Stimulated activated CD8-positive, alpha-beta memory T cell treated with anti-CD3 and anti-CD28 coated beads, Interleukin-4, amount 100 ng/mL, for 1 hour (primary cell): ENCODE measurements at places on chromosomes 1 and 21.

DNA sequence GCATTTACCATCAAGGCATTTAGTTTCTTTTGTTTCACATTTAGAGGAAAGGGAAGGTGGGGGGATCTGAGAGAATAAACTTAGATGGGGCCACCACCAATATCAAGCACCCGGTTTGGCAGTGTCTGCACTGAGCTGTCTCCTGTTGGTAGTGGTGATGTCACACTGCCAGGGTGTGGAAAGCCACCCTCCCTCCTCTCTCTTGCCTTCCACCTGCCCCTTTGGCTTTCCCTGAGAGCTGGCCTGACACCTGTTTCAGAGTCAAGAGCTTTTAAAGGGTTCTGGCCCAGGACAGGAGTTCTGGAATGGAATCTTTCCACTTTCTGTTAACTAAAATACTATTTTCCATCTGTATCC lies 13.4 kb downstream of the ATF3 start:
- DNase-seq, result no peak

DNA sequence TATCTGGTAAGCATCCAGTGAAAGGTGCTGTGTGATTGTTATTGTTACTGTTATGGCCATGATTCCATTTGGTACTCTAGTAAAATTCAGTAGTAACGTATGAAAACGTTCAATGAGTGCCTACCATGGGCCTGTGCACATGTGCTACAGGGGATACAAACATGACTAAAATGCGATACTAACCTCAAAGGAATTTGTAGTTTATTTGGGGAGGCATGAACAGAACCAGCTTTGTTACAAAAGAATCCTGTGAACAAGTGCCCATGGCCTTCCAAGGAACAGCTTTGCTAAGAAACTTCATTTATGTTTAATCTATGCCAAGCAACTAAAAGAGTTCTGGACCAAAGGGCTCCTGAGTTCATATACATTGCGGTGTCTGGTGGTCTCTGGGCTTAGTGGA lies 28.7 kb downstream of the PTGFR start:
- DNase-seq, result no peak

- no peak for DNase-seq
These were observed 7.6 kb upstream of the PLA2G2D start for GRCh38 chr1:20126806-20127440.

- no peak for DNase-seq
These were observed at the start of gene MTARC2 for GRCh38 chr1:220748089-220748934. Gene MTARC2, plus strand, starts transcription at chr1:220748322. Its CDS starts 210 bp downstream, at chr1:220748532.

- DNase-seq, result no peak
These were observed at the start of gene PLEKHM2 for GRCh38 chr1:15684042-15684461. Gene PLEKHM2, plus strand, starts transcription at chr1:15684320. Its CDS starts 239 bp downstream, at chr1:15684559.

DNA sequence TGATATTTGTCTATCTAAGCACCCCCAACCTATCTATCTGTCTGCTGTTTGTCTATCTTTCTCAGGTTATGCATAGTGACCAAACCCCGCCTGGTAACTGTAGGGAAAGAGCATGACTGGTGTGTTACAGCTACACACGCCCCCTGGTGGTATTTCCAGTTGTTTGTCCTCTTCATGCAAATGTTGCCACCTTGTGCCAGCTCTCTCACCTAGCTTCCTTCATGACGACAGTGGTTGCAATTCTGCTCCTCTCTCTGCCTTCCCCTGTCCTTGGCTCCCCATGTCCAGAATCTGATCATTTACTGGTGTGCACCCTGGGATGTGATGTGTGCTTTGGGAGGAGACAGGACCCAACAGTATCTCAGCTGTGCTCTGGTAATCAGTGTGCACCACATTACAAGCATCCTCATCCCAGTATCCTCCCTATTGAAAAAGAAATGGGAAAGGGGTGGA lies 8.1 kb upstream of the INKA2 start:
- no peak for DNase-seq

- no peak for DNase-seq
These were observed 37.2 kb upstream of the IPO9 start for GRCh38 chr1:201791779-201792173.

DNA sequence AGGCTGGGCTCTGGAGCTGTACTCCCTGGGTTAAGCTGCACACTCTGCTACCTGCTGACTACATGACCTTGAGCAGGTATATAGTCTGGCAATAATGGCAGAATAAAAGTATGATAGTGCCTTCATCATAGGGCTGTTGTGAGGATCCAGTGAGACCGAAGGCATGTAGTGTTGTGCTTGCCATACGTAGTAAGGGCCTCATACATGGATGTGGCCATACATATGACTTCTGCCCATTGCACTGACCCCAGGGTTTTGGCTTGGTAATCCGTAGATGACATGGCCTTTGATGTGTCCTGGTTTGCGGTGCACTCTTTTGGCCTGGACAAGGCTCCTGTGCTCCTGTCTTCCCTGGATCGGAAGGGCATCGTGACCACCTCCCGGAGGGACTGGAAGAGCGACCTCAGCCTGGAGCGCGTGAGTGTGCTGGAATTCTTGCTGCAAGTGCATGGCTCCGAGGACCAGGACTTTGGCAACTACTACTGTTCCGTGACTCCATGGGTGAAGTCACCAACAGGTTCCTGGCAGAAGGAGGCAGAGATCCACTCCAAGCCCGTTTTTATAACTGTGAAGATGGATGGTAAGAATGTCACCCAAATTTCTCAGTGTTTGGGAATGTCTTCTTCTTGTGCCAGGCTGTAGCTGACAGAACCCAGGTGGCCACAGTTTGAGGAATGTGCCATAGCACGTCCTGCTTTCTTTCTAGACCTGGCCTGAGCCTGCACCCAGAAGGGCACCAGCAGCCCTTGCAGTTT lies 17.0 kb upstream of the CD101 start:
- no peak for DNase-seq

DNA sequence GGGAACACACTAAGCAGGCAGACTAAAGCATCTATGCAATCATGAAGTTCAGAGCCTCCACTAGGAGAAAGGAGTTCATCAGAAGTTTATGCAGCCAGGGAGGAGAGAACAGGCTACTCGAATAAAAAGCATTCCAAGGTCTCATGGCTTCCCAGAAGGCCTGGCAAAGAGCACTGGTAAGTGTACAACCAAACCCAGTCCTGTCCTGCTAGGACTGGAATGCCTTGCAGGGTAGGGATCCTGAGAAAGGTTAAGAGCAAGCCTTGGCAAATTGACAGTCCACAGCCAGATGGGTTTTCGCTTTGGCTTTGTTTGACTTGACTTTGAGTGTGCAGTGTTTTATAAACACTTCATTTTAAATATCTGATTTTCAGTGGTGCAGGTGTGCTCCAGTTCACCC lies 133.6 kb upstream of the ATP1B1 start:
- DNase-seq, result no peak

GRCh38 chr1:56469640-56470371 lies 109.6 kb downstream of the PLPP3 start:
- no peak for DNase-seq

- DNase-seq, result no peak
These were observed 13.7 kb upstream of the IGFN1 start for GRCh38 chr1:201176940-201177339.

DNA sequence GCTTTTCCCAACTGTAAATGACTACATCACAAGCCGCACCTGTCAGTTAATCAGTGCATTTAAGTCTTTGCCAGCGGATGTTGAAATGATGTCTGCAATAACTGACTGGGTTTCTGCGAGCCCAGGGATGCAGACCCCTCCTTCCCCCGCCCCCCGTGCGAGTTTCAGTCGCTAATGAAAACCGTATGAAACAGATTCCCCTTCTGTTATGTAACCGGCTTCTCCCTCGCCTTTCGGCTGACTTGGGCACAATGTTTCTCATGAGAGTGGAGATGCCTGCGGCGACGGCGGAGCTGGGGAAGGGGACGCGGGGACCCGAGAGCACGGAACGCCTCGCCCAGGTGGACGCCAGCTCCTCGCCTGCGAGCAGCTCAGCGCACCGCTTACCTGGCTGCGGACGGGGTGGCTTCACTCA lies 753 bp downstream of the KCNJ6 start:
- DNase-seq, result no peak

- DNase-seq, result no peak
These were observed 108.3 kb downstream of the KCND3 start for GRCh38 chr1:111880881-111881837.

DNA sequence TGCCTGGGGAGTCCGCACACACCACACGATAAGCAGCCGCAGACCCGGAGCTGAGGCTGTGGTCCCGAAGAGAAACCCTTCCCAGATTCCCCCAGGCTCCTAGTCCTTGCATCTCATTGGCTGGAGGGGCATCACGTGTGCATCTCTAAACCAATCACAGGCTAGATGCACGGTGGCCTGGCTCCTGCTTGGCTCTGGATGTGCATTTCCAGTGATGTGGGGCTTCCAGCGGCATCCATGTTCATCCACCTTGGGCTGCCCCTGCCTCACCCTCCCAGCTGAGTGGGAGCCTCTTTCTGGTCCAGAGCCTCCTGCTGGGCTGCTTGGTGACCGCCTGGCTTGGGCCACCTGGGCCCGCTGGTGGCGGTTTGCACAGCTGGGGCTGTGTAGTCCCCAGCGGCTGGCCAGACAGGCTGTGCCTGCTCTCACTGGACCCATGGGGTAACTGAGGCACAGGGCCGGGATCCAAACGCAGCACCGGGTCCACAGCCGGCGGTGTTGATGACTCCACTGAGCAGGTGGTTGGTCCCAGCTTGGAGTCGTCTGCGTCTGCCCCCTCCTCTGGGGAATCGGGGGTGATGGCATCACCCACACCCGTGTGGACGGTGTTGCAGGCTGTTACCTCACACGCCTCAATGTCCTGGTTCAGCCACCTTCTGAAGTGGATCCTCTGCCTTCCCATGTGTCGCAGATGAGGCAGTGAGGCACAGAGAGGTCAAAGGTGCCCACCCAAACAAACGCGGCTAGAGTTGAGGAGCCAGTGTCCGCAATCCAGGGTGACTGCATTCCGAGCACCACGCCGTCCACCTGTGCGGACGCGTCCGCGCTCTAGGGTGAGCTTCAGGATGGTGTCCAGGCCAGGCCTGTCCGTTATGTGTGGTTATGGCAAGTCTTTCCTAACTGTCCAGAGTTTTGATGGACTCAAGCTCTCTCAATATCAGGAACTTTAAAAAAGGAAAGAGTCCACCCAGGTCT lies 41.3 kb downstream of the COL6A1 start:
- no peak for DNase-seq

GRCh38 chr1:233721004-233721595 lies 107.2 kb downstream of the KCNK1 start:
- DNase-seq, result no peak

- no peak for DNase-seq
These were observed 64.6 kb downstream of the KDM1A start for GRCh38 chr1:23083714-23084480.

DNA sequence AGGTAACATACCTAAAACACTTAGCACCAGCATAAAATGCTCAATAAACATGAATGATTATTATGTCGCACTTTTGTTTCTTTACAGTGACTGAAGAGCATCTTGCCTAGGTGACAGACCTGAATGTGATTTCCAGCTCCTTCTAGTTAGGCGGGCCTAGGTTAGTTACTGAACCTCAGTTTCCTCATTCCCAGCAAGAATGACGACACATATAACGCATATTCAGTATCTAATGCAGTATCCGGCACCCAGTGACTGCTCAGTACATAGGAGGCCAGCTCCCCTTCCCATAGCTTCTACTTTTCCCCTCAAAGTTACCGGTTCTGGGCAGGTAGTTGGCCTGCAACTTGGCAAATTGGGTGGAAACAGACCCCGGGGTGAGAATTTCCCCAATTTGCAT lies 763 bp downstream of the AUNIP start:
- no peak for DNase-seq

DNA sequence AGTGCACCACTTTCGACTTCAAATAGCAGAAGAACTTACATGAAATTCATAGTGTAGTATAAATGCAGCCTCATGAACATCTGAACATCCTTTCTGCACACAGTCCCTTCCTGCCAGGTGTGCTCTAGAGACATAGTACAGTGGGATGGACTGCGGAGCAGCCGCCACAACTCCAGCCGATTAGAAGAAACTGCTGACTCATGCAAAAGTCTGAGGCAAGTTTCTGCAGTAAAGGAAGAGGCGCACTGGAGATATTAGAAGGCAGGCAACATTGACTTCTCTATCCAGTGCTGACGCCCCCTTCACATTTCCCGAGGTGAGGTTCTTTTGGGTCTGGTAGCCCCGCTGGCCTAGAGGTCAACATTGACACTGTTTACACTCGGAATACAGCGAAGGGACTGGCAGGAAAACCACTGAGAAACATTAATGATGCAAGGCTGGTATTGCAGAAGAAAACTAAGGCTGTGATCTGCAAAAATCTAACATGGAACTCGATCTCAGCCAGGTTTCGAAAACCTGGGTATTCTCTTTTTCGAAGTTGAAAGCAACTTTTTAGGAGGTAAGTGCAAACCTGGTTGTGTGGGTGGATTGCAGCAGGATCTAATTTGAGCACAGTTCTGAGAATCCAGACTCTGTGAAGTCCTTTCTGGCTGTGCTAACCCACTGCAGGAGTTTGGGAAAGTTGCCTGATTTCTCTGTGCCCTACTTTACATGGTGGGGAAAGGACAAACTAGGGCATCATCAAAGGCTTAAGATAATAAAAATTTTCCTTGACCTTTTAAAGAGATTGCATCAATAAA lies 90.7 kb downstream of the CDC7 start:
- DNase-seq, result no peak

GRCh38 chr1:41698916-41699860 lies 214.7 kb upstream of the EDN2 start:
- DNase-seq, result no peak

- DNase-seq, result no peak
These were observed 98.9 kb downstream of the SSBP3 start for GRCh38 chr1:54307305-54307704.

DNA sequence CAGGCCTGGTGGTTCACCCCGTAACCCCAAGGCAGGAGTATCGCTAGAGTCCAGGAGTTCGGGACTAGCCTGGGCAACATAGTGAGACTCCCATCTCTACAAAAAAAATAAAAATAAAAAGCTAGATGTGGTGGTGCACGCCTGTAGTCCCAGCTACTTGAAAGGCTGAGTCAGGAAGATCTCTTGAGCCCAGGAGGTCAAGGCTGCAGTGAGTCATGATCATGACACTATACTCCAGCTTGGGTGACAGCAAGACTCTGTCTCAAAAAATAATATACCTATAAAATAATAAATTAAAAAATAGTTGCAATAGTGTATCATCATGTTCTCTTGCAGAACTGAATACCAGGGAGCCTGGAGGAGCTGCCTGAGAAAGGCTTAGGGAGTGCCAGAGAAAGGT lies 19.9 kb upstream of the TMEM39B start:
- no peak for DNase-seq
